Left lung (tissue), 14 donors: ENCODE measurements at places on chromosomes 6 and 20. TPM values are rescaled to one million over a fixed set of nuclear protein-coding genes. Genes with fewer than 3 reads are reported as not detected.

LINC00237 gene
- not detected for polyA plus RNA-seq

- H3K27me3 ChIP-seq, result no peaks in the 10 kb centered on the region
- H3K4me1 ChIP-seq, result peaks cover 11% of the 10 kb centered on the region
- H3K4me3 ChIP-seq, result no peak overlapping the region
- DNase-seq, result no peak
- H3K36me3 ChIP-seq, result no peaks in the 10 kb centered on the region
Observed at GRCh38 chr20:271069-271468, 13.5 kb downstream of the DEFB132 start.

- H3K27ac ChIP-seq, result no peak overlapping the region
- DNase-seq, result no peak
- H3K4me3 ChIP-seq, result no peak overlapping the region
- no peaks in the 10 kb centered on the region for H3K36me3 ChIP-seq
- H3K4me1 ChIP-seq, result no peaks in the 10 kb centered on the region
Observed at GRCh38 chr20:38864662-38865061, 59.2 kb downstream of the PPP1R16B start.

RIPPLY2 gene
- polyA plus RNA-seq, result not detected

GRCh38 chr20:51418137-51418529 is 124.4 kb downstream of the NFATC2 start:
- H3K36me3 ChIP-seq, result no peaks in the 10 kb centered on the region
- H3K4me1 ChIP-seq, result peaks cover 5% of the 10 kb centered on the region
- no peak for DNase-seq
- no peaks in the 10 kb centered on the region for H3K27me3 ChIP-seq

NR2E1 gene
- not detected for polyA plus RNA-seq

DNA sequence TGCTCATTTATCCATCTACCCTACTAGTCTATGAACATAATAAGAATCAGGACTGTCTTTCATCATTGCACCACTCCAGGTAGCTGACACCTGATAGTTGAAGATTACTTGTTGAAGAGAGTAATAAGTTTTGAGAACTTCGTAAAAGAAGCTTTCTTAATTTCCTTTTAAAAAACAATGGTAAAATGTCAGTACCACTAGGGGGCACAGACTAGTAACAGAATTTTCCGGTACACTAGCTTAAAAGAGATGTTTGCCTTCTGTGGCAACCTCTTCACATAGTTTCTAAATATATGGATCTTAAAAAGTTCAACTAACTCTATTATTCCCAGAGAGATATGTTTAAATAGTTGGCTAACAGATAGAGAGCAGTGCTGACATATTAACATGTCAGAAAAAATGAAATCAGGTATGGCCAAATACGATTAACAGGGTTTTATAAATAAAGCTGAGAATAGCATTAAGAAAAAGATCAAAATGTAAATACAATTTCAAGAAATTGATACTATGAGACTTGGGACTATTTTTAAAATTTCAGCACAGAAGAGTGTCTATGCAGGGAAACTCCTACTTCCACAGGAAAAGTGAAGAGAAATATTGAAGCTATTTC is 5.4 kb upstream of the KCNQ5 start:
- H3K27ac ChIP-seq, result no peak overlapping the region
- no peak overlapping the region for H3K4me3 ChIP-seq
- H3K27me3 ChIP-seq, result peaks cover 6% of the 10 kb centered on the region

GRCh38 chr6:166626177-166627032 is 646 bp downstream of the RPS6KA2 start:
- no peaks in the 10 kb centered on the region for H3K27me3 ChIP-seq
- no peaks in the 10 kb centered on the region for H3K36me3 ChIP-seq
- DNase-seq, result no peak

DNA sequence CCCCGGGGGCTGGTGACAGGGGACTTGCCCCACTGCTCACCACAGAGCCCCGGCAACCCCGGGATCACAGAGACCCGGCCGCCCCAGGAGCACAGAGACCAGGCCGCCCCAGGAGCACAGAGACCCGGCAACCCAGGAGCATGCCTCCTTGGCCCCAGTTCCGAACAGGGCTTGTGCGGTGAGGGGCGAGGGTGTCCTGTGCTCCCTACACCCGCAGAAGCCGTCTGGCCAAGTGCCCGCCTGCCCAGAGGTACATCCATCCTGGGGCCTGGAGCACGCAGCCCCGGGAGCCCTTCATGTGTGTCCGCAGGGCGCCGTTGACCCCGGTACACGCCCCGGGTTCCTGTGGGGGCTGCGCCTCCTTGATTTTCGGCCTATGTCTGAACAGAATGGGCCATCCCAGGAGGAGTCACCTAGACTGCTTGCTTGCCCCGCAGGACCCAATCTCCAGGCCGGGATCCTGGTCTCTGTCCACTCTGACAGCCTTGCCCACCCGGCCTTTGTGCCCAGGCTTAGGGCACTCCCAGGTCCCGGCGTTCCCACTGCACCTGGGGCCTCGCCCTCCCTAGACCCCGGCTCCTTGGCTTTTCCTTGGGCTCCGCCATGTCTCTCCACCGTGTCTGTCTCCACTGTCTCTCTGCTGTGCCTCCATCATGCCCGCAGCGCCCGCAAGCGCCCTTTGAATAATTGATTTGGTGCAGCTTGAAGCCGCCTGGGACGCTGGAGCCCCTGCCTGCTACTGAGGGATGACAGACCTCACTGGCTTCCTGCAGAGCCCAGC is 219.8 kb downstream of the ERMARD start:
- H3K4me1 ChIP-seq, result no peaks in the 10 kb centered on the region
- no peak overlapping the region for H3K4me3 ChIP-seq
- DNase-seq, result no peak
- H3K27me3 ChIP-seq, result peaks cover 39% of the 10 kb centered on the region
- H3K36me3 ChIP-seq, result no peaks in the 10 kb centered on the region
- no peak overlapping the region for H3K27ac ChIP-seq

ERMARD gene
- polyA plus RNA-seq, result 50.8 TPM

SLA2 gene
- polyA plus RNA-seq, result 0.95 TPM

DNA sequence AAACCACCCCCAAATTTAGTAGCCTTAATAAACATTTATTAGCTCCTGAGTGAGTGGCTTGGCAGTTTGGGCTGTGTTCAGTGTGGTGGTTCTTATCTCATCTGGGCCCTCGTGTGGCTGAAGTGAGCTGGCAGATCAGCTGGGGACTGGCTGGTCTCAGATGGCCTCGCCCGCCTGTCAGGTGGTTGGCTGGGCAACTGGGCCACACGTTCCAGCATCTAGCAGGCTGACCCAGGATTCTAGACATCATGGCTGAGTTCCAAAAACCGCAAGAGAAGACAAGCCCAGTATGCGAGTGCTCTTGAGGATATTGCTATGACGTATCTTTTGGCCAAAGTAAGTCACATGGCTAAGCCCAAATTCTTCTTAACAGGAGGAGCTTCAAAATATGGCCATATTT is 28.9 kb downstream of the EIF2S2 start:
- H3K36me3 ChIP-seq, result no peaks in the 10 kb centered on the region
- H3K4me1 ChIP-seq, result peaks cover 21% of the 10 kb centered on the region
- DNase-seq, result no peak
- no peak overlapping the region for H3K4me3 ChIP-seq

DNA sequence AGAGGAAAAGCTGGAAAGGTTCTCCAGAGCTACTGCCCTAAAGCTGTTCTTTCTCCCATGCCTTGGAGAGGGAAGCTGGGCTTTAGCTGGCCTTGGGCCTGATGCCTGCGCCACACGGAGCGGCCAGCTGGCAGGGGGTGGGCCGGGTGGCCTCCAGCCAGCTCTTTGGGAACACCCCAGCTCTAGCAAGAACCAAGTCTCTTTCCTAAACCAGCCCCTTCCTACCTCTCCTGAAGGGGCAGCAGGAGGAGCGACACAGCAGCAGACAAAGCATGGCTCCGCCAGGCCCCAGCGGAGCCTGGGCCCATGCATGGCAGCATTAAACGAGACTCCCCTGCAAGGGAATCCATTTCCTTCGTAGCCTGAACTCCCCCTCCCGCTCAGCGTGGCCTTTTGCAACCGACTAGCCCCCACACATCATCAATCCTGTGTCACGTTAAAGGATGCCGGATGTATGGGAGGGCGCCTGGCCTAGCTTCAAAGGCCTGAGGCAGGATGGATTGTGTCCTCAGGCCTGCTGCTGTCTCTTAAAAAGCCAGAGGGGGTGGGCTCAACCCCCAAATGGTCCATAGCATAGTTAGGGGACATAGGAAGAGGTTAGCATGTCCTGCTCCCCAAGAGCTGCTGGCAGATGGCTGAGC is 14.0 kb downstream of the MRPS18A start:
- DNase-seq, result no peak
- peak overlapping the region; percentile 3 for H3K27ac ChIP-seq
- H3K4me3 ChIP-seq, result no peak overlapping the region
- no peaks in the 10 kb centered on the region for H3K36me3 ChIP-seq

DNA sequence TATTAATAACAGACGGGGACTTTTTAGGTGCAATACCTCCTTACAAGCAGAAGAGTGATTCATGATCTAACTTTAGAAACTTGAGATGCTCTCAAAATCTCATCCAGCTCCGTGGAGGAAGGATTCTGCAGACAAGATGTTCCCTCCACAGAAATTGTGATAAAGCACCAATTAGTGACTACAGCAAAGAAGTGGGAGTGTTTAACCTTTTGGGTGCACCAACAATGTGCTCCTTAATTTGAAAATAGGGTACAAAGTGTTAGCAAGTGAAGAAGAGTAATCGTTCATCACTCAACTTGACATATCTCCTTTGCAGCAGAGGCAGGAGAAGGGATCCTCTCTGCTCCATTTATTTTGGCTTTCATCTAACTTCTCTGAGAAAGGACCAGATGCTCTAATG is 22.8 kb upstream of the SCP2D1 start:
- DNase-seq, result no peak
- no peak overlapping the region for H3K4me3 ChIP-seq
- H3K36me3 ChIP-seq, result no peaks in the 10 kb centered on the region

GRCh38 chr6:52505726-52506409 is 71.0 kb downstream of the TRAM2 start:
- H3K4me3 ChIP-seq, result no peak overlapping the region
- no peak overlapping the region for H3K27ac ChIP-seq
- DNase-seq, result no peak
- H3K36me3 ChIP-seq, result peaks cover 66% of the 10 kb centered on the region

DNA sequence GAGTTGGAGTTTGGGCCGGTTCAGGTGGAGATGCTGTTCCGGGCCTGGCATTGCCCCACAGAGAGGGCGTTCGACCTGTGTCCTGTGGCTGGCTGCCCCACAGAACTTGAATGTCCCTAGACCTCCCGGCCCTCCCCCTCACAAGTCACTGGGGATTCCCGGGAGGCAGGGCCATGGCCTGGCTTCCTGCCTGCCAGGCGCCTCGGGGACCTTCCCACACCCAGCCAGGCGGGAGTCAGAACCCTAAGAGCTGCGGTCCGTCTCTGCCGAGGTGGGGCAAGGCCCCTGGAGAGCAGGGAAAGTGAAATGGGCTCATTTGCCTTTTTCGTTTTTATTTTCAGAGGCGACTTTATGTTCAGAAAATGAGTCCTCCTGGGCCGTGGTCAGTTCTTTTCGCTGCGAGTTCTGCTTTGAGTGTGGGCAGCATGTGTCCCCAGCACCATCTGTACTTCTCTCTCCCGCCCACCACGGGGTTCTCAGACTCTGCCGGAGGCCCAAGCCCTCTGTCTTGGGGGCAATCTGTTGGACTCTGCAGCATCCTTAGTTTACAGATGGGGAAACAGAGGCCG is 8.5 kb downstream of the RBM38 start:
- H3K36me3 ChIP-seq, result peaks cover 81% of the 10 kb centered on the region
- H3K4me3 ChIP-seq, result no peak overlapping the region
- H3K4me1 ChIP-seq, result peaks cover 79% of the 10 kb centered on the region
- no peak for DNase-seq
- no peak overlapping the region for H3K27ac ChIP-seq
- no peaks in the 10 kb centered on the region for H3K27me3 ChIP-seq

GRCh38 chr6:18837013-18837412 is 449.9 kb downstream of the RNF144B start:
- H3K4me3 ChIP-seq, result no peak overlapping the region
- H3K27me3 ChIP-seq, result no peaks in the 10 kb centered on the region
- DNase-seq, result no peak

GRCh38 chr6:134481966-134482365 is 164.1 kb upstream of the SGK1 start:
- no peaks in the 10 kb centered on the region for H3K4me1 ChIP-seq
- no peaks in the 10 kb centered on the region for H3K36me3 ChIP-seq

- no peaks in the 10 kb centered on the region for H3K27me3 ChIP-seq
- no peak overlapping the region for H3K27ac ChIP-seq
- H3K4me3 ChIP-seq, result no peak overlapping the region
Observed at GRCh38 chr6:53504512-53504911, 40.4 kb downstream of the GCLC start.

DNA sequence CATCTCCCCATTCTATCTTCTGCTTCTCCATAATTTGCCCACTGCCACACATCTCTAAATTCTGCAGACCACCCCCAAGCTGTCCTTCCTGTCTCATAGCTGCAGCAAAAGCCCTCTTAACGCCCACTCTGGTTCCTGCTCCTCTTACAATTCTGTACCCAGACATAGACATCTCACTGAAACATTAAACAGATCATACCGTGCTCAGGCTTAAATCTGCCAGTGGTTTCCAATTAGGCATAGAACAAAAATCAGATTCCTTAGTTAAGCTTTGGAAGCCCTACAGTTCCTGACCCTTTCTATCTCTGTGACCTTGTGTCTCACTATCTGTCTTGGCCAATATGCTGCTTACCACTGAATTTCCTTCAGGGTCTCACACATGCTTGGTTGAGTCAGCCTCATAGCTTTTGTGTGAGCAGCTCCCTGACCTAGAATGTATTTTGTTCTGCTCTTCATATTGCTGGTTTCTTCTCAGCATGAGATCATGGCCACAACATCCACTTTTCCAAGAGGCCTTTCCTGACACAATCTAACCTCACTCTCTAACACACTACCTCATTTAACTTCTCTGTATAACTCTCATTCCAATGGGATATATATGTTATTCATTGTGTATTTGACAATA is 749.7 kb downstream of the MAFB start:
- H3K4me1 ChIP-seq, result peaks cover 3% of the 10 kb centered on the region
- DNase-seq, result no peak
- H3K27ac ChIP-seq, result no peak overlapping the region
- H3K36me3 ChIP-seq, result no peaks in the 10 kb centered on the region
- no peak overlapping the region for H3K4me3 ChIP-seq

DNA sequence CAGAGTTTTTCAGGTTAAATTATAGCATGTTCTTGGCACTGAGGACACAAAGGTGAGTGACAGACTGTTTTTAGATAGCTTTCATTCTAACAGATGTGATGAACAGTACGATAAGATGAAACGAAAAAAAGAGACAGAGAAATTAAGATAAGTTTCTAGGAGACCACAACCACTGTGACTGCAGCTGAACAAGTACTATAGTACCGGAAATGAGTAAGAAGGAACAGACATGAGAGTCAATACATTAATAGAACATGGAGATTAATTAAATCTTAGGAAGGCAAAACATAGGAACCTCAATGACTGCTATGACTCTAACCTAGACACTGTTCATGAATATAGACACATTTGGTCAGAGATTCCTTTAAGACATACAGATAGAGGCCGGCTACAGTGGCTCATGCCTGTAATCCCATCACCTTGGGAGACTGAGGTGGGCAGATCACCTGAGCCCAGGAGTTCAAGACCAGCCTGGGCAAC is 40.2 kb downstream of the HBS1L start:
- H3K4me3 ChIP-seq, result no peak overlapping the region
- no peaks in the 10 kb centered on the region for H3K27me3 ChIP-seq
- H3K4me1 ChIP-seq, result no peaks in the 10 kb centered on the region
- DNase-seq, result no peak

CUTA gene
- polyA plus RNA-seq, result 165 TPM

WRNIP1 gene
- polyA plus RNA-seq, result 51.5 TPM
